Epithelial cell of esophagus (primary cell): ENCODE measurements at places on chromosomes 7 and 10.

GRCh38 chr10:69358148-69358795 is 58.4 kb downstream of the TACR2 start:
- DNase-seq, result no peak

DNA sequence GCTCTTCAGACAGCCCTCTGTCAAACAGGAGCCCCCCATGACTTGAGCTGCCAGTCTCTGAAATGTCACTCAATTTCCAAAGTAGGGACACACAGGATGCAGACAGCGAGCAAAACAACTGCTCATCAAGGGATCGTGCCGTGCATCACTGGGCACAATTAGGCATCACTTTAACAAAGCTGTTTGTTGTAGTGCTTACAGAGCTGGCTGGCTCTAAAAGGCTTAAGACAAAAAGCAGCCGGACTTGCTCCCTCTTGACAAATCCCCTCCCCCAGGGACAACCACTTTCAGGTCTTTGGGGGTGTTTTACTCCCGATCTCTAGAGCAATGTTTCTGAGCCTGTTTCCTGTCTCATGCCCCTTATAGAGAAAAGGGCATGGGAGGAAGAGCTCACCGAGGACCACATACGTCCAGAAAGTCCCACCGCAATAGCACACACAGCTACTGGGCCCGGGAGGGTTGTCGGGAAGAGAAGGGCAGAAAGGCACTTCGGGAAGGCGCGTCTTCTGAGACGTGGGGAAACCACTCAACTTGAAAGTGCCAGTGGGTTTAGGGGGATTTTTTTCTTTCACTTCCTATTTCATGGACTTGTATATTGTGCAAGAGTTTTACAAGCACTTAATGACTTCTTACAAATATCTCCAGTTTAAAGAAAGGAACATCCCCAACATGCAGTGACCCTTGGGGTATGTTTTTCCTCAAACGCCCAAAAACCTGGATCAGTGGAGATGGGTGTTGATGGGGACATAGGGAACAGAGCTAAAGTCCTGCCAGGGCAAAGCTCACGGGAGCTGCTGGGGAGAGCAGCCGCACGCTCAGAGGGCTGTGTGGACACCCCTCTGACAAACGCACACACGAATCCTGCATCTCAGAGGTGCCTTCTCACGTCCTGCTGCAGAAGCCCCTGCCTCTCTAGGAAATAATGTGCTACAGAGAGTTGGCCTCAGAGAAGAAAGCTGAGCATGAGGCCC is 27.1 kb downstream of the LRRC20 start:
- no peak for DNase-seq

- no peak for DNase-seq
Measured at GRCh38 chr10:74156919-74157289, 5.9 kb downstream of the ADK start.

DNA sequence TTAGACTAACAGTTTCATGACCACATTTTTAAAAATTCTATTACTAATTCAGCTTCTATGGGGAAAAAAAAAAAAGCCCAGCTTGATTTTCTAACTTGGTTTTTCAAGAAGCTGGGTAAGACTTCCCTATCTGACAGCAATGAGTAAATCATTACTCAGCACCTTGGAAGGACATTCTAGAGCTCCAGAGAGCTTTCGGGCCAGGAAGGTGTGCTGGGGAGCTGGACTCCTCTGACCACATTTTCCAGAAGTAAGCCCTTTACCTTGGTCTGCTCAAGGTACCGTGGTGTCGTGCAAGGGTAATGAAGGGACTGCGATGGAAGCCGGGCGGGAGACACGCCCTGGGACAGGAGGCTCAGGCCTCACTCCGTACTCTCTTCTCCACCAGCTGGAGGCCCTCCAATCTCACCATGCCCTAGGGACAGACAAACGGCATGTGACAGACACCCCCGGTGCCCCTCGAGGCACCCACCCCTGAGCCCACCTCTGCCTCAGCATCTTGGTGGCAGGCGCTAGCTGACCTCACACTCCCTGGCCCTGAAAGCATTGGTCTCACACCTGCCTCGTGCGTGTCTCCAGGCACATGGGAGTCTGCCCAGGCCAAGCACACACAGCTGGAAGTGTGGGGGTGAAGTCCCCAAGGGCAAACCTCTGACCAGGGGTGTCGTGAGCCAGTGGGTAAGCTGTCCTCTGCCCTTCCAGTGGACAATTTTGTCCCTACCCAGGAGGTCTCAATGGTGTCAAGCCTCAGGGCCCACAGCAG is 152.1 kb downstream of the OAT start:
- peak; percentile 60 for DNase-seq

- peak; percentile 20 for DNase-seq
Measured at GRCh38 chr10:117552156-117552631, 9.6 kb downstream of the EMX2 start.

DNA sequence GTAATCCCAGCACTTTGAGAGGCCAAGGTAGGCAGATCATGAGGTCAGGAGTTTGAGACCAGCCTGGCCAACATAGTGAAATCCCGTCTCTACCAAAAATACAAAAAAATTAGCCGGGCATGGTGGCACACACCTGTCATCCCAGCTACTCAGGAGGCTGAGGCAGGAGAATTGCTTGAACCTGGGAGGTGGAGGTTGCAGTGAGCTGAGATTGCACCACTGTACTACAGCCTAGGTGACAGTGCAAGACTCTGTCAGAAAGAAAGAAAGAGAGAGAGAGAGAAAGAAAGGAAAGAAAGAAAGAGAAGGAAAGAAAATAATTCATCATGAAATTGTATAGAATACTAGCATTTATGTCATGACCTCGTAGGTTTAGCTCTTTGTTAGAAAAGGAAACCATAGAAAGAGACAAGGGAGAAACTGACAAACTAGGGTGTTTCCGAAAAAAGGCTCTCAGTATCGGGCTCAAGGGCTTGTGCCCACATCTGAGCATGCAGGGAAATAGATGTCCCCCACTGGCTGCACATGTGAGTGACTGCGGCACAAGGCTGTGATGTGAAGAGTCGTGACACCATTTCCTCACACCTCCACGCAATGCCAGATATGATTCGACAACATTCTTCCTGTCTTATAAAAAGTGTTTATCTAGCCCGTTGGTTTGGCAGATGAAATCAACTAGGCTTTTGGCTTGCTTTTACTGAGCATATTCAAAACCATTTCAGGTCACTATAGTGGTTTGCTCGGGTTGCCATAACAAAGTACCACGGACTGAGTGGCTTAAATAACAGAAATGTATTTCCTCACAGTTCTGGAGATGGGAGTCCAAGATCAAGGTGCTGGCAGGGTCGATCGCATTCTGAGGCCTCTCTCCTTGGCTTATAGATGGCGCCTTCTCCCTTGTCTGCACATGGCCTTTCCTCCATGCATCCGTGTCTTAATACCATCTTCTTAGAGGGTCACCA is 2.0 kb downstream of the SRGN start:
- no peak for DNase-seq

DNA sequence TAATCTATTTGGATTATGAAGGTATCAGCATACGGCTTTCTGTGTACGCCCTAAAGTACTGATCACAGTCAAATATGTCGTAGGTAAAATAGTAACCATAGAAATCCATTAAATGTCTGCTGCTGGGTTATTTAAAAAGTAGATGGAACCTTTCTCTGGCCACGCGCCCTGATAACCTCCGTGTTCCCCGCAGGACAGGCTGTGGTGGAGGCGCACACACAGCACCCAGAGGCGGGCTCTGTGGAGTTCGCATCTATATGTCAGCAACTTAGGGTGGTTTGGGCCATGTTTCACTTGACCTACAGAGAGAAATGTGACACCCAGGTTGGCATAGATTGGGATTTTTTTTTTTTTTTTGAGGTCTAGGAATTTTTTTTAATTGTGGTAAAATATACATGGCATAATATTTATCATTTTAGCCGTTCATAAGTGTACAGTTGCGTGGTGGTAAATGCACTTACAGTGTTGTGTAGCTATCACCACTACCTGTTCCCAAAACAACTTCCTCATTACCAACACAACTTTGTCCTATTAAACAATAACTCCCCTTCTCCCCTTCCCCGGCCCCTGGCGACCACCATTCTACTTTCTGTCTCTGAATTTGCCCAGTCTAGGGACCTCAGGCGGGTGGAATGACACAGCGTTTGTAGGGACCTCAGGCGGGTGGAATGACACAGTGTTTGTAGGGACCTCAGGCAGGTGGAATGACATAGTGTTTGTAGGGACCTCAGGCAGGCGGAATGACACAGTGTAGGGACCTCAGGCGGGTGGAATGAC is 15.4 kb downstream of the PPP2R2D start:
- DNase-seq, result no peak

DNA sequence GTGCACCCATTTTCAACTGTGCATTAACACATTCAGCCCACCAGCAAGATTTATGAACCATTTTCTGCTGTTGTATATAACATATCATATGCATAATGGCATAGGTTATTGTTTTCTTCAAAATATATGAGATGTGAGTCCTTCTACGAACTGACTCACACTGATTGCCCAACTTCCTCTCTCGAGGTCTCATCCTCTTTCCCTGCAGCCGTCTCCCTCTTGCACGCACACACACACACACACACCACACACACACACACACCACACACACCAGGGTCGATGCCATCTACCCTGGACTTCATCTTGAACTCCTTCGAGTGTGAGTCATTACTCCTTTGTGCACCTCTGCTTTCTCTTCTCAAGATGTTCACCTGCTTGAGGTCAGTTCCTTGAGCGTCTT is 36.7 kb downstream of the EGFR start:
- DNase-seq, result peak; percentile 87

GRCh38 chr7:47690902-47691558 is 109.1 kb upstream of the TNS3 start:
- DNase-seq, result no peak

- DNase-seq, result no peak
Measured at GRCh38 chr10:101562231-101562630, 25.8 kb downstream of the POLL start.

GRCh38 chr10:97291357-97292096 is 910 bp downstream of the ARHGAP19 start:
- DNase-seq, result no peak

DNA sequence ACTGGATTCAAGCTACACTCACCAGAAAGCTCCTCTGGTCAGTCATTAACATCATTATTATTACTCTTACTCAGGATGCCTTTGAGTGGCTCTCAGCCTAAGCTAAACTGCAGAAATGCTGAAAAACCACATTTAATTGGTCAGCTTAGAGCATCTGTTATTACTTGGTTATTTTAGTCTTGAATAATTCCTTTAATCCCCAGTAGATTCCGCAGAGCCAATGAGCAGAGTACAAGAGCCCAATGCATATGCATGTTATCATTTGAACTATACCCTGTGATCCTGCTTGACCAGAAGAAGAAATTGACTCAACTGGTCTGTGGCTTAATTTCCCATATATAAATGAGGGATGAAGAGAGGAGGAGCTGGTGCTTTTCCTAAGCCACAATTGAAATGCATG is 417.6 kb upstream of the C7orf33 start:
- DNase-seq, result no peak

GRCh38 chr10:114539623-114540022 is 118.5 kb downstream of the ABLIM1 start:
- no peak for DNase-seq

- DNase-seq, result no peak
Measured at GRCh38 chr10:774661-775244, 85.3 kb upstream of the DIP2C start.

DNA sequence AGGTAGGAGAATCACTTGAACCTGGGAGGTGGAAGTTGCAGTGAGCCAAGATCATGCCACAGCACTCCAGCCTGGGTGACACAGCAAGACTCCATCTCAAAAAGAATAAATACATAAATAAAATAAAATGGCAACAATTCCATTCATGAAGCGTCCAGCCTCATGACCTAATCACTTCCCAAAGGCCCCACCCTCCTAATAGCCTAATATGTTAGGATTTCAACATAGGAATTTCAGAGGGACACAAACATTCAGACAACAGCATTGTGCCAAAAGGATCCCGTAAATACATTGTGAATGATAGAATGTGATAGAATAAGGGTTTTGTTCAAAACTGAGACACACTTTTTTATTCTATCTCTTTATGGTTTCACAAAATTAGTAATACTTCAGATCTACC is 90.3 kb downstream of the FAM107B start:
- DNase-seq, result no peak

DNA sequence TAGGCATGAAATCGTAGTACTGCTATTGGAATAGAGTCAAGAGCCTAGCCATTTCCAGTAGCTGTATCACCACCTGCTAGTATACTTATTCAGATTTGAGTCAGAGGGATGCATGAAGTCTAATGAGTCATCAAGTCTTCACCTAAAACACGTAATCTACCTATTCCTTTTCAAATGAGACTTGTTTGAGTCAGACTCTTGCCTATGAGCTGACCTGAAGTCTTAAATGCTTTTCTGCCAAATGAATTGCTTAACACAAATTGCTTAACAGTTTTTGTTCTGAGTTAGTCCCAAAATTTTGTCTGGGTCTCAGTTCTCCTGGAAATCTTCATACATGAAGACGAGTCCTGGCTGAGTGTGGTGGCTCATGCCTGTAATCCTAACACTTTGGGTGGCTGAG is 165.2 kb downstream of the GNAT3 start:
- peak; percentile 95 for DNase-seq

DNA sequence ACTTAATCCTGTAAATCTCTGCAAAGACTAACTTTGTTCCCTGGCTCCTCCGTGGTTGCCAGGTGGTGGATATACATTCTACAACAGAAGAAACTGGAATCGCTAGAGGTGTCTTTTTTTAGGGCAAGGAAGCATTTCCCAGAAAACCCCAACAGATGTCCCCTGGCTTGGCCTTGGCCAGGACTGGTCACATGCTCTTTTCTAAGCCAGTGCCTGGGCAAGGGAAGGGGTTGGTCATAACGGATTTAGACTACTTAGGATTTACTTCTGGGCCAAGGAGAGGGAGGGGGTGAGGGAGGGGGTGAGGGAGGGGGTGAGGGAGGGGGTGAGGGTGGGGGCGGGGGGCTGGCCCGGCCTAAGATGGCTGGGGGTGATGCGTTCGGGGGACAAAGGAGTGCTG is 105.7 kb downstream of the SNX10 start:
- DNase-seq, result no peak

DNA sequence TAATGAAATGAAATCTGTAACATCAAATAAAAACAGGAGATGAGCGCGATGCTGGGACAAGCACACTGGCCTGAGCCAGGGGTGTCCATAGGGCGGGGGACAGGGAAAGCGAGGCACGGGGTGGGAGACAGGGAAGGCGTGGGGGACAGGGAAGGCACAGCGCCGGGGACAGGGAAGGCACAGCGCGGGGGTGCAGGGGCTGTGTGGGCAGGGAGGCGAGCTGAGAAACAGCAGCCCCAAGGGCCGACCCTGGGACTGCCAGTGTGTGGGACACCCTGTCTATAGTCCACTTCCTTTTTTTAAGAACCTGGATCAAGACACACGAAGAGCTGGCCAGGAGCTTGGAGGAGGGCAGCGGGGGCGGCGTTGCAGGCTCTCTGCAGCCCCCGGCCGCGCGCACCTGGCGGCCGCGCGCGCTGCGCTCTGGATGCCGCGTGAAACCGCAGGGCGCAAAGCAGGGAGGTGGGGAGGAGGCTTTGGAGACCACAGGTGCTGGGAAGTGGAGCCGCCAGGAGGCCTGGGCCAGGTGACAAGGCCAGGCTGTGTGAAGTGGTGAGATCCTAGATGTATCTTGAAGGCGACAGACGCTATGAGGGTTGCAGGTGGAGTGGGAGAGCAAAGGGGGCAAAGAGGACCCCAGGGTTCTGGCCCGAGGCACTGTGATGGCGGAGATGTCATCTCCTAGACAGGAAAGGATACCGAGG is 157.7 kb downstream of the COBL start:
- no peak for DNase-seq
